ENCODE measurements at places on chromosomes 11 and 22. TPM values are rescaled to one million over a fixed set of nuclear protein-coding genes. Genes with fewer than 3 reads are reported as not detected.

DNA sequence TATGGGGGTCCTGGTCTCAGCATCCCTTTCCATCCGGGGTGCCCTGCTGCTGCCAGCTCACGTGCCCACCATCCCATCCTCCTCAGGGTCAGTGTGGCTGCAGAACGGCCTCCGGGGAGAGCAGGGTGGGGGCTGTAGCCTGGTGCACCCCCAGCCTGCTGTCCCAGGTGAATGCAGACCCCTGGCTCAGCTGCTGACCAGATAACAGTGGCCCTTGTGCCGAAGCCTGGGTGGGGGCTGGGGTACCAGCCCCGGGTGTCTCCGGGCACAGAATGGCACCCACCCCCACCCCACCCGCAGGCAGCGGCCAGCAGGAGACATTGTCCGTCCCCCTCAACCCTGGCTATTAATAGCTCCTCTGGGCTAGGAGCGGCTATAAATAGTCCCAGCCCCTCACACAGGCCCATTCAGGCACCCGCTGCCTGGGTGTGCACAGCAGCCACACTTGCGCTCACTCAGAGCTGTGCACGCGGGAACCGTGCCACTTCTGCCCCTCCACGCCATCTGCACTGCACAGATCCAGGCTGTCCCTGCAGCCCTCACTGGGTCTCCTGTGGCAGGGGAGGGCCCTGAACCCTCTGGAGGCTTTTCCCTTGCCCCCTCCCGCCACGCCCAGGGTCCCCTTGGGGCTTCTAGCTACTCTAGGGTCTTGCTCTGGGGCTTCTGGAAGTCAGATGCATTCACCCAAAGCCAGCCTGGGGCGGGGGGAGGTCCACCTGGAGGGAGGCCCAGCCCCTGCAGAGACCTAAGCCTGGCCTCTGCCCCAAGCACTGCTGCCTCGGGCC lies 18.7 kb downstream of the CRELD2 start:
- DNase-seq = no peak
- H3K4me1 ChIP-seq = peaks cover 37% of the 10 kb centered on the region
- peak overlapping the region; percentile 98 for H3K27ac ChIP-seq
- H3K27me3 ChIP-seq = no peaks in the 10 kb centered on the region
- no peaks in the 10 kb centered on the region for H3K36me3 ChIP-seq
- no peak overlapping the region for H3K4me3 ChIP-seq

DNA sequence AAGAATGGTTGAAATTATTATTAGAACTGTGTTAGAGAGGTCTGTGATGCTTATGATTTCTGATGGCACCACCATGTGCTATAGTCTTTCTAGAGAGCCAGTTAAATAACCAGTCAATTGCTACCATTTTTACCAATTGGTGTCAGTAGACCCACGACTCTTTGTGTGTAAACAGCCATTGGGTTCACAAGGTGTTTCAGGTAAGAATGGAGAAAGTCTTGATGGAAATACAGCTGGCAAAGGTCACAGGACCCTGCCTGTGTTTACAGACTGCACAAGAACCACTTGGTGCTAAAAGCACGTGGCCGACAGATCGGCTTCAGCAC lies 30.5 kb upstream of the OR10G7 start:
- H3K4me1 ChIP-seq = peaks cover 5% of the 10 kb centered on the region
- no peak for DNase-seq
- no peak overlapping the region for H3K27ac ChIP-seq
- peak overlapping the region; percentile 49 for H3K4me3 ChIP-seq
- no peaks in the 10 kb centered on the region for H3K36me3 ChIP-seq

The OR8A1 gene
- total RNA-seq = not detected

- no peak for DNase-seq
- H3K27me3 ChIP-seq = no peaks in the 10 kb centered on the region
- no peaks in the 10 kb centered on the region for H3K36me3 ChIP-seq
- no peak overlapping the region for H3K27ac ChIP-seq
- no peaks in the 10 kb centered on the region for H3K4me1 ChIP-seq
Measured at GRCh38 chr22:49263101-49263500, 564.6 kb downstream of the BRD1 start.

- H3K27me3 ChIP-seq = no peaks in the 10 kb centered on the region
- no peak overlapping the region for H3K27ac ChIP-seq
- DNase-seq = no peak
Measured at GRCh38 chr11:77418155-77418970, 55.5 kb downstream of the PAK1 start.

The PRR33 gene
- not detected for total RNA-seq

GRCh38 chr11:115760461-115761320 lies 256.5 kb upstream of the CADM1 start:
- no peaks in the 10 kb centered on the region for H3K36me3 ChIP-seq
- no peaks in the 10 kb centered on the region for H3K27me3 ChIP-seq
- DNase-seq = no peak
- H3K27ac ChIP-seq = no peak overlapping the region
- H3K4me3 ChIP-seq = peak overlapping the region; percentile 75

GRCh38 chr22:43827926-43828724 lies 16.0 kb upstream of the EFCAB6 start:
- H3K36me3 ChIP-seq = no peaks in the 10 kb centered on the region
- DNase-seq = peak; percentile 51
- no peak overlapping the region for H3K27ac ChIP-seq

GRCh38 chr11:120031612-120032600 lies 106.0 kb downstream of the TRIM29 start:
- no peaks in the 10 kb centered on the region for H3K27me3 ChIP-seq
- H3K36me3 ChIP-seq = no peaks in the 10 kb centered on the region
- H3K4me1 ChIP-seq = no peaks in the 10 kb centered on the region
- DNase-seq = no peak

- no peak overlapping the region for H3K4me3 ChIP-seq
- H3K4me1 ChIP-seq = no peaks in the 10 kb centered on the region
- no peak overlapping the region for H3K27ac ChIP-seq
- peaks cover 23% of the 10 kb centered on the region for H3K36me3 ChIP-seq
Measured at GRCh38 chr11:33747979-33748378, 11.8 kb upstream of the CD59 start.

DNA sequence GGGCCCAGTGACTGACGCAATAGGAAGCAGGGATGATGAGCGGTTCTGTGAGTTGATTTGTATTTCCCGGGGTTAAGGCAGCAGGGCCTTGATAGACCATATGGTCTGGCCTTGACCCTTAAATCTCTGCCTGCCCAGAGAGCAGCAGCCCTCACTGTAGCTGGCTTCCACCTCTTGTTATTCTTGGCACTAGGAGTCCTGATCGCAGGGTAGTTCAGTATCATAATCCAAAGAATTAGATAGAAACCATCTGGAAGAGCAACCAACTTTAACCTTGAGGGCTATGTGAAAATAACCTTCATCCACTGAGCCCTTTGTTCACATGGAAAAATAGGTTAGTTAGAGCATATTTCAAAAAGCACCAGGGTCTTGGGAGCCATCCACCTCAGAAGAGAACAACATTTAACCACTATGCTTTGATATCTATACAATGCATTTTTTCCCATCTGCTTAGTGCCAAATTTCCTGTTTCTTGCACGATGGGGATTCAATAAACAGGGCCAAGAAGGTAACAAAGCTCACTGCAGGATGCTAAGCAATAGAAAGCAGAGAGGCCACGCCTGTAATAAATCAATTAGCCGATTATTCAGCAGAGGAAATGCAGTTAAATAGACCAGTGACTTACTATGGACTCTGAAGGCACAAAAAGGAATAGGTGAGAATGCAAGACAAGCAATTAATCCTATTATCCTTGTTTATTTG lies 761.3 kb downstream of the OPCML start:
- no peaks in the 10 kb centered on the region for H3K4me1 ChIP-seq
- H3K4me3 ChIP-seq = no peak overlapping the region
- no peak for DNase-seq
- no peaks in the 10 kb centered on the region for H3K36me3 ChIP-seq
- H3K27me3 ChIP-seq = no peaks in the 10 kb centered on the region
- no peak overlapping the region for H3K27ac ChIP-seq
